ENCODE measurements at places on chromosomes 12 and 14.

GRCh38 chr12:92210071-92210470, 64.4 kb upstream of the BTG1 start:
- no peak for DNase-seq

GRCh38 chr12:130222519-130223218, 60.4 kb downstream of the FZD10 start:
- no peak for DNase-seq

- DNase-seq, result peak; percentile 86
Measured at GRCh38 chr12:95173392-95174251, 43.6 kb downstream of the FGD6 start.

- DNase-seq, result no peak
Measured at GRCh38 chr12:65168681-65169319, 583 bp upstream of the LEMD3 start.

DNA sequence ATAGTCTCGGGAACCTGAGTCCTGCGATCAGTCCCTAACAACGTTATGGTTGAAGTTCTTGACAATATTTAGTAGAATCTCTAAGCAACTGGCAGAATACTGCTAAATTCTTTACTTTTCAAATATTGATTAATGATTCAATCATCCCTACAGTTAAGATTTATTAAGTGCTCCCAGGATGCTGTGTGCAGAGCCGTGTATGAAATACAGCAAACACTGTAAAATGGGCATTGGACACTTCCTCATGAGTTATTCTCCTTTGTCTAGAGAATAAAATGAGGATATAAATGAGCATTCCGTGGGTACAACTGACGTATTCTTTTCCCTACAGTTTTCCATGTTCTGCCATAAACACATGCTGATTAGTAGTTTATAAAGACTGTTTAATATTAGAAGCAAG, 372.4 kb downstream of the TMTC2 start:
- no peak for DNase-seq

GRCh38 chr12:95614390-95614982, 63.2 kb upstream of the USP44 start:
- no peak for DNase-seq

DNA sequence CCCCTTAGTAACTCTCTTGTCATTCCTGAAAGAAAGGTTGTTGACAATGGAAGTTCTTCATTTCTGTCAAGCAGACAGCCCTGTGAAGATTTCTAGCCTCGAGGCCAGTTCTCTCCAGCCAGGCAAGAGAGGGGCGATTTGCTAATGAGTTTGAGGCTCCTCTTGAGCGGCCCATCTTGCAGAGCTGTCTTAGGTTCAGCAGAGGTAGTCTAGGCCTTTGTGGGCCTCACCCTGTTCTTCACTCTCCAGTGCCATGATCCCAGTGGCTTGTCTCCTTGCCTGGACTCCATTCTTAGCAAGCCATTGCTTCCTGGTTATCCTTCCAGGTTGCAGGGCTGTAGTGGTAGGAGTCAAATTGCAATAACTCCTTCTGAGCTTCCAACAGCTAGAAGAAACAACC, 9.7 kb downstream of the TPH2 start:
- DNase-seq, result no peak

- no peak for DNase-seq
Measured at GRCh38 chr14:105456736-105457617, 17.6 kb upstream of the CRIP2 start.

DNA sequence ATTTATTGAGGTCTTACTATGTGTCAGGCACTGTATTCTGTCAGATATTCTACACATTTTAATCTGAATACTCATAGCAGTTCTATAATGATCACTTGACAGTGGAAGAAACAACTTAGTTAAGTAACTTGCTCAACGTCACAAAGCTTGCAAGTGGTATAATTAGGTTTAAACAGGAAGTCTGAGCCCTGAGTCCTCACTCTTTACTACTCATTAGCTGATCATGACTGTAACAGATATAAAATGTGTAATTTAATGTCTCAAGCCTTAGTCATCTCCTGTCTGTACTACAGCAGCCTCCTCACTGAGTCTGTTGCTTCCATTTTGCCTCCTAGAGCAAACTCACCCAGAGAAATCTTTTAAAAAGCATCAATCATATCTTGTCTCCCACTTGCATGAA, 38.9 kb downstream of the PPP4R4 start:
- DNase-seq, result peak; percentile 81

GRCh38 chr12:25051171-25051570, 102.3 kb upstream of the BCAT1 start:
- no peak for DNase-seq

GRCh38 chr12:64154677-64155076, 67.4 kb downstream of the KICS2 start:
- DNase-seq, result no peak

DNA sequence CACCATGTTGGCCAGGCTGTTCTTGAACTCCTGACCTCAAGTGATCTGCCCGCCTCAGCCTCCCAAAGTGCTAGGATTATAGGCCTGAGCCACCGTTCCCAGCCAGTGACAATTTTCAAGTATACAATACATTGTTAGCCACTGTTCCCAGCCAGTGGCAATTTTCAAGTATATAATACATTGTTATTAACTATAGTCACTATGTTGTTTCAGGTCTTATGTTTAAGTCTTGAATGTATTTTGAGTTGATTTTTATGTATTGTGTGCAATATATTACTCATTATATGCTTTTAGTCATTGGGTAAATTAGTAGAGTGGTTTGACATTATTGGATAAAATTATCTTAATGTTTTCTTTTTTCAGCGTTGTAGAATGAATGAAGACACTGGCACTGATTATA, 13.0 kb upstream of the ZNF410 start:
- no peak for DNase-seq

DNA sequence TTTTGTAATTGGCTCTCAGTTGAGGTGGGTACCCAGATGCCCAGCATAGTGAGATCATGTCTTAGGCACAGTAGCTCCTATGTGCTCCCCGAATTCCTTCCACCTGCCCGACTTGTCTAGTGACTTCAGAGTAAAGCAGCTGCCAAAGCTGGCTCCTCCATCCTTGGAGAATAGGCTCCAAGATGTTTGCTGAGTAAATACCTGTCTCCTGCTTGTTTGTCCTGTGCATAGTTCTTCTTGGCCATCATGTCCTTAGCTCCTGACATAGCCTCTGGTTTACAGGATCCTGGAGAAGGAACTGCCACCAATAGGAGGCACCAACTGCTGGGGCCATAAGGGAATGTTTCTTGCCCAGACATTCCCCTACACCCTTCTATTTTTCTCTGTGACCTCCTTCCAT, 52.6 kb upstream of the CISTR start:
- no peak for DNase-seq

DNA sequence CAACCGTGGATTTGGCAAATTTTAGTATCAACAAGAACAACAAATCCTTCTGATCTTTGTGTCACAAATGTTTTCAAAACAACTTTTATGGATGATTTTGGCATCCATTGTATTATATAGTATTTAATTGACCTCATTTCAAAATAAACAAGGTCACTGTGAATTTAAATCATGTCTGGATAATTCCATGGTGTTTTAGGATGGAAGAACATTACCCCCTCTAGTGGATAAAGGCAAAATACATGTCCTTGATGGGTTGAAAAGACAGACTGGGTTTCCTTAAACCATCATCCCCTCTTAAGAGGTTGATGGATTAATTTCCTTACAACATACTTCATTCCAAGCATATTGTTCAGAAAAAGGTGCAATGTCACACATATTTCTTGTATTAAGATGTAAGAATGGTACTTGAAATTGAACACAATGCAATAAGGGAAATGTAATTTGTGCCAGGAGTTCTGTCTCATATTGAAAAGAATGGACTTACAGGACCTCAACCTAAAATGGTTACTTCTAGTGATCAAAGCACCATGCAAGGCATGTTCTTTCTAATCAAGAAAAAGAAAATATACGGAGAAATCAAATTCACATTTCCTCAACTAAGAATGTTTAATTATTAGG, 352.0 kb downstream of the BCAT1 start:
- peak; percentile 24 for DNase-seq

DNA sequence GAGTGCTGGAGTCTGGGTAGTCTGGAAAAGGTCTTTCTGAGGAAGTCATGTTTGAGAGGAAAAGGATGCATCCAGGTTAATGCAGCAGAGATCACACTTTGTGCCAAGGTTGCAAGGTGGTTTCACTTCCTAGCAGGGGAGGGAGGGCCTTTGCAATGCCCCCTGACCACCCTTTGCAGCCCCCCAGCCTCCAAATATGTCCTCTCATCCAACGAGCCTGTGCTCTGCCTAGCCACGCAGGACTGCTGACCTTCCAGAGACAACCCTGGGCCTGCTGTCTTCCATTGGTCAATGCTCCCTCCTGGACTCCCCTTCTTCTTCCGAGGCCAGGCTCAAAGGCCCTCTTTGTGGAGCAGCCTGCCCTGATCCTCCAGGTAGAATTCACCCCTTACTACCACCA, 47.3 kb upstream of the TUNAR start:
- no peak for DNase-seq

DNA sequence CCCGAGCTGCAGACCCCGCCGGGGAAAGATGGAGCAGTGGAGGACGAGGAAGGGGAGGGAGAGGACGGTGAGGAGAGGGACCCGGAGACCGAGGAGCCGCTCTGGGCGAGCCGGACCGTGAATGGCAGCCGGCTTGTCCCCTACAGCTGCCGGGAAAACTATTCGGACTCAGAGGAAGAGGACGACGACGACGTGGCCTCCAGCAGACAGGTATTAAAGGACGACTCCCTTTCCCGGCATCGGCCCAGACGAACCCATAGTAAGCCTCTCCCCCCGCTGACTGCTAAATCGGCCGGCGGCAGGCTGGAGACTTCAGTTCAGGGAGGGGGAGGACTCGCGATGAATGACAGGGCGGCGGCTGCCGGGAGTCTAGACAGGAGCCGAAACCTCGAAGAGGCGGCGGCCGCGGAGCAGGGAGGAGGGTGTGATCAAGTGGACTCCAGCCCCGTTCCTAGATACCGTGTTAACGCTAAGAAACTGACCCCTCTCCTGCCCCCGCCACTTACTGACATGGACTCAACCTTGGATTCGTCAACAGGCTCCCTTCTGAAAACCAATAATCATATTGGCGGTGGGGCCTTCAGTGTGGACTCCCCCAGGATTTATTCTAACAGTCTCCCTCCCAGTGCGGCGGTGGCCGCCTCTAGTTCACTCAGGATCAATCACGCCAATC, 962 bp downstream of the LEMD3 start:
- peak; percentile 46 for DNase-seq

DNA sequence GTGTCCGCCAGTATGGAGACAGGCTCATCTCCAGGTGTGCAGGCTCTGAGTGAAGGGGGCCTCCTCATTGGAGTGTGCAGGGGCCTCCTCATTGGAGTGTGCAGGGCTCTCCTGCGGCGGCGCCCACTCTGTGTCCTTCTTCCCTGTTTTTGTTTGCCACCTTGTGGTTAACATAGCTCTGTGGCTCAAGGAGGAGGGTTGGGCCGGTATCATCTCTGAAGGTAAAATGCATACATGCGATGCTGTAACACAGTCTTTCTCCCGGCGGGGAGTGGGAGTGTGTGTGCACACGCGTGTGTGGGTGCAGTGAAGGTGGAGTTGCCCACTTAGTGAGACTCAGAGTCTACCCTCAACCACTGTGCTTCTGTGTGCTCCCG, 429.4 kb downstream of the ZFP36L1 start:
- DNase-seq, result no peak

GRCh38 chr12:49232940-49233841, 31.7 kb upstream of the TUBA1C start:
- DNase-seq, result peak; percentile 69

- no peak for DNase-seq
Measured at GRCh38 chr12:61525331-61525730, 734.9 kb upstream of the USP15 start.

GRCh38 chr14:101972126-101972866, 7.9 kb downstream of the DYNC1H1 start:
- DNase-seq, result peak; percentile 99

GRCh38 chr12:84738481-84738972, 174.1 kb downstream of the SLC6A15 start:
- DNase-seq, result peak; percentile 84

DNA sequence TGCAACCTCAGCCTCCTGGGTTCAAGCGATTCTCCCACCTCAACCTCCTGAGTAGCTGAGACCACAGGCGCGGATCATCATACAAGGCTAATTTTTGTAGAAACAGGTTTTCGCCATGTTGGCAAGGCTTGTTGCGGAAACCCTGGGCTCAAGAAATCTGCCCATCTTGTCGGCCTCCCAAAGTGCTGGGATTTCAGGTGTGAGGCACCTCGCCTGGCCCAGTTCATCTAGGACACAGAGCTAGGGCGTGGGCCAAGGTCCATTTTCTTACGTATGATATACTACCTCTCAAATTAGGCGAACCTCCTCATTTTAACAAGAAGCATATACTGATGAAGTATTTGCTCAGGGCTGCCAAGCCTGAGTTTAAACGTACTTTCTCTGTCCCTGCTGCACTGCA, 2.1 kb downstream of the RPS29 start:
- no peak for DNase-seq

GRCh38 chr14:52377940-52378339, 63.8 kb downstream of the PTGER2 start:
- no peak for DNase-seq

DNA sequence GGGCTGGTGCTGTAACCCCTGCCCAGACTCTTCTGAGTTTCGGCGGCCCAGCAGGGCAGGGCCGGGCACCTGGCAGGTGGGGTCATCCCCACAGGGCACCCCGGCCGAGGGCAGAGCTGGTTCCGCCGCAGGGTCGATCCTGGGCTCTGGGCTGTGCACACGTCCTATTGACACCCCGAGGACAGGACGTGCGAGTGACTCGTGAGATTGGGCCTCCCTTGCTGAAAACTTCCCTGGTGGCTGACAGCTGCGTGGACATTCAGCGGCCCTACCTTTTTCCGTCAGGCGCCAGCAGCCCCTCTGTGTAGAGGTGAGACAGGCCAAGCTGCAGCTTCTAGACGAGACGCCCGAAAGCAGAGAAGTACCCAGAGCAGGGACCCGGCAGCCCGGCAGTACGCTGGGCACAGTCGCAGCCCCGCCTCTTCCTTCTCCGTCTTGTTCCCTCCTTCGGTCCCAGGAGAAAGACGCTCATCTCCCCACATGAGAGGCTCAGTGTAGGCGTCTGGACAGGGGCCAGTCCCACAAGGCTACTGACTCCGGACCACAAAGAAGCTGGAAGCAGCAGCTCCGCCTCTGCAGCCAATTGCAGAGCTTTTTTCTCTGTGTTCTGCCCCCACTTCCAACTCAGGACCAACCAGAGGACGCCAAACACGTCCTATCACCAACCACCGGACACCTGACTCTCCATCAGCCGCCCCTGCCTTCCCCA, at the start of gene LRCOL1:
TSS of gene LRCOL1 (minus strand) at position 532 of the 709 bp plus-strand sequence. CDS start 4,331 bp downstream, outside the sequence.
- peak; percentile 79 for DNase-seq
